T-helper 22 cell (primary cell): ENCODE measurements at places on chromosomes 11 and 22.

- DNase-seq, result peak; percentile 93
Measured at GRCh38 chr11:67277231-67277961, 11.1 kb downstream of the GRK2 start.

- DNase-seq, result no peak
Measured at GRCh38 chr22:24437741-24438328, 10.4 kb downstream of the ADORA2A start.

DNA sequence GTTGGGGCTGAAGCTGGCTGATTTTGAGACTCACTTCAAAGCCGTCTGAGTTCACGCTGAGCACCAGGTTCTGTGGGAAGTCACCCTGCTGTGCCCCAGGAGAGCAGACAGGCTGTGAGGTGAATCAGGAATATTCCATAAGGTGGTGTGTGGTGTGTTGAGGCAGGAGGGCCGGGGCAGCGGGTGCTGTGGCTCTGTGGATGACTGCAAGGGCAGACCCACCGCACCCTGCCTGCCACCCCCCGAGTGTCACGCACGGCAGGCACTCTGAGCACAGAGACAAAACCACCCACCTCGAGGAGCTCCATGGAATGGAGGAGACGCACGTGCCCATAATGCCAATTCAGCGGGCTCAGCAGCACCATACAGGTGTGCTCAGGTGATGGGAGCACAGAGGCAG, 147.8 kb downstream of the PKNOX2 start:
- no peak for DNase-seq

GRCh38 chr22:25021976-25022711, 69.6 kb downstream of the KIAA1671 start:
- DNase-seq, result no peak

GRCh38 chr11:13448876-13449275, 14.1 kb downstream of the BTBD10 start:
- no peak for DNase-seq

GRCh38 chr11:134474070-134474860, 62.2 kb upstream of the B3GAT1 start:
- no peak for DNase-seq
